ENCODE measurements at places on chromosomes 6 and 20.

- DNase-seq = no peak
These were observed 77.7 kb downstream of the EFHC1 start for GRCh38 chr6:52497652-52498408.

- DNase-seq = no peak
These were observed 117.0 kb downstream of the ERMARD start for GRCh38 chr6:169868458-169868857.

DNA sequence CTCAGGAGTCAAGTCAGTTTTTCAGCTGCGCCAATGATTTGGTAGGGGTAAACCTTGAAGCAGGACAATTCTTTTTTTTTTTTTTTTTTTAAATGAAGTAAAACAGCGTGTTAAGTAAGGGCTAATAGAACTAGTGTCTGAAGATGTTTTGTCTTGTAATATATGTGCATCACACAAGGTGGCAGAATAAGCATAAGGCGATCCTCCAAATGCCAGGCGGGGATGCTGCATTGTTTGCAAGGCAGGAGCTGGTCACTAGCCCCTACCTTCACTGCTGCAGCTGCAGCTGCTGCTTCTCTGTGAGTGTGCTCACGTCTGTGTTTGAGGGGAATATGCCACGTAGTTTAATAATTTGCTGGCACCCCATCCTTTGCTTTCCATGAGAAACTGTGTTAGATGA, 272.7 kb upstream of the MAP3K7 start:
- no peak for DNase-seq

- DNase-seq = no peak
These were observed 140.7 kb downstream of the RNASET2 start for GRCh38 chr6:166815629-166816028.

- no peak for DNase-seq
These were observed 5.1 kb downstream of the DIDO1 start for GRCh38 chr20:62921119-62921687.

GRCh38 chr6:158785036-158785435, 34.1 kb downstream of the EZR start:
- DNase-seq = peak; percentile 21

- no peak for DNase-seq
These were observed 610.1 kb upstream of the CDH4 start for GRCh38 chr20:60641879-60642447.

DNA sequence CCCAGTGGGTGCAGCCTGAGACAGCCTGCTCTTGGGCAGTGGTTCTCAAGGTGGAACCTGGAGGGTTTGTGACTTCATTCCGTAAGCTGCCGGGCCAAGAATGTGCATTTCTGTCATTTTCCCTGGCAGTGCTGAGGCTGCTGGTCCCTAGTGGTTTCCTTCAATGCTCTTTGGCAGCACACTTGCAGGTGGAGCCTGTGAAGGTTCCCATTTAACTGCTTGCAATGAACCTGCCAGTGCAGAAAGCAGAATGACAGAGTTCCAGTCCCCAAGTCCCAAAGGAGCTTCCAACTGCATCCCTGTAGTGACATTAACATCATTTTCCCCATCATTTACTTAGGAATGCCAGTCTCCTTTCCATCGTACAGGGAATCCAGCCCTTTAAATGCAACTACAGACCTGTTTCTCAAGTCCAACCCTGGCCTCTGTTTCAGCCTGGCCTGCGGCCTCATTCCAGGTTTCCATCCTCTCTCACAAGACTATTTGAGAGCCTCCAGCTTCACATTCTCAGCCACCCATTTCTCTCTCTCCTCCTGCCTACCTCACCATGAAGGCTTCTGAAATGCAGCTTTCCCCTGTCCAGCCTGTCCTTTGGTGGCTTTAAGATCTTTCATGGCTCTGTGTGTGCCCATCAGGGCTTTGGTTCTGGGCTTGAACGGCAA, 149.7 kb upstream of the GGTLC1 start:
- DNase-seq = no peak

GRCh38 chr20:9485614-9486340, 28.6 kb upstream of the LAMP5 start:
- no peak for DNase-seq

DNA sequence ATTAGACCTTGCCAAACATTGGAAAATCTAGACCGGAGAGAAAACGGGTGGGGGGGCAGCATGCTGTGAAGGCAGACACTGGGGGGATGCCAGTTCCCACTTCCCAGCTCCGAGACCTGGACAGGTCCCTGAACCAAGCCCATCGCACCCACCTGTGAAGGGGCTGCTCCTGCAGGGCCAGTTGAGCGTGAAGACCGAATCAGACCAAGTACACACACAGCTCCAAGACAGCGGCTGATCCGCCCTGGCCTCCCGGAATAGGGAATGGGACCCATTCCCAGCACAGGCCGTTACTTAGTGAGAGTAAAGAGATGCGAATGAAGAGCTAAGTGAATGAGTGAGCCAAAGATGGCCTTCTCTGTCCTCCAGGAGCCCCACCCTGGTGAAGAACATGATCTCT, 41.5 kb upstream of the MDFI start:
- no peak for DNase-seq

- DNase-seq = no peak
These were observed 38.6 kb downstream of the GHRH start for GRCh38 chr20:37223053-37223452.

DNA sequence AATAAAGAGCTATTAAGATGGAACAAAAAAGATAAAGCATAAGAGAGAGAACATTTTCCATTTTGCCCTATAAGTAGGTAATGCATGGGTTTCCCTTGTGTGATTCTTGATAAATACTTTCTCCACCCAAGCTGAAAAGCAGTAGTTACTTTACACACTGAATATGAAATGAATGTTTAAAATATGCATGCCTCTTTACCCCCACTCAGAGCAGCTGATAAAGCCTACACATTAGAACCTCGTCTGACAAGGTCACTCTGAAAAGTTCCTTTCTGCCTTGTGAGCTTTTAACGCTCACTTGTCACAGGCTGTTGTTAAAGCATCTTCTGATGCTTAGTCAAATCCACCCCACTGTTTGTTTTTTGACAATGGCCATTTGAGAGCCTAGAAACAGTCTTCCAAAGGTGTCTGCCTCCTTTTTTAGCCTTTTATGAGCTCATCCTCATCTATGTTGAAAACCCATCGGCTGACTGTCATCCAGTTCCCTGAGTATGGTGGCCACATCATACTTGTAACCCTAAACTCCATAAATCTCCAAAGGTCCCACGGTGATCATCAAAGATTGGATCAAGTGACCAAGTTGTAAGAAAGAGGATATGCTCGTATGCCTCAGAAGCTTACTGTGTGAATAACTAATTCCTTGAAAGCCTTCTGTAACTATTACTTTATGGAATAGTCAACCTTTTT, 102.8 kb downstream of the ATXN1 start:
- no peak for DNase-seq

DNA sequence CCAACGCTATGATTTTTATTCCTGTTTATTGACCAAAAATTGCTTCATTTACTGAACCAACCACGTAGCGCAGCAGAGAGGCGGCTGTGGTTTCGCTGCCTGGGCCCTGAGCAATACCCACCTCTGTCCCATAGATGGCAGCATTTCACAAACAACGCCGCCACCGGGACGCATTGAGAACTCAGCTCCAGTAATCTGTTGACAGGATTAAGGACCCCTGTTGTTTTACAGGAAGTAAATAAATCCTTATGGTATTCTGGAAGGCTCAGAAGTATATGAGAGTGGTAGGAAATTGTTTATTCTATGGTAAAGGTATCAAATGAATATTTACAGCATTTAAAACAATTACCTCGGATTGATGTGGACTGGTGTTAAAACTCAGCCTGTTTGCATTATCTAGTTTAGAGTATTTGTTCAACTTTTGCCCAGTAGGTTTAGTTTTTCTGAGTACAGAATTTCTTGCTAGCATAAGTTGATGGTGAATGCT, 547.9 kb upstream of the SLC35B3 start:
- peak; percentile 39 for DNase-seq

DNA sequence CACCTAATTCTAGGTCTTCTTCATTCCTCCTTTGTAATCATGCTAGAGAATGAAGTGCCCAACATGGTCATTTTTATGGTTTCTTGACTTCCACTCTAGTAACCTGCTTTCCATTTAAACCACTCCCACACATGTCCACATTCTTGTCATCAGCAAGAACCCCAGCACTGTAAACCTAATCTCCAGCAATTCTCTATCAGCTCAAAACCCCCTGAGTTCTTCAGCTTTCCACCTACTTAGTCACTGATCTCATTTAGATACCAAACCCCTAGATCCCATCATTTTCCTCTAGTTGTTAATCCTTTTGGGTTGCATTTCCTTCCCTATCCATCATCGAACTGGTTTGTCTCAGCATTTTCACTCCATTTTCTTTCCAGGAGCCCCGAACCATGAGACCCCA, 49.7 kb downstream of the GOPC start:
- no peak for DNase-seq

- DNase-seq = no peak
These were observed 19.9 kb downstream of the TGM2 start for GRCh38 chr20:38144974-38145728.

- no peak for DNase-seq
These were observed 126.0 kb downstream of the SCML4 start for GRCh38 chr6:107698146-107698545.

DNA sequence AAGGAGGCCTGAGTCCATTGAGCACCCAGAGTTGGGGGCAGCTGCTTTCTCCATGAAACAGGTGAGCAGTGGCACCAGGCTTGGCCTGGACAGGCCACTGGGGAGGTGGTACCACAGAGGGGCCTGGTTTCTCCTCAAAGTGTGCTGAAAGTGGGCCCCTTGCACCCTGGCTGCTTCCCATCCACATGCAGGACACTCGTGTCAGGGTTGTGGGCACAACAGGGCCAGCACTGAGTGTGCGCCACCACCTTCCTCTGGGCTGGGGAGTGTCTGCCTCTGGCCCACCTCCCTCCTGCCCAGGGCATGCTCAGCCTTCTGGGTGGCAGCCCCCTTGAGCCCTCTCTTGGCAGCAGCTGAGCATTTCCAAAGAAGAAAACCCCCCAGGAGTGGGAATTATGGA, 5.2 kb upstream of the SLC22A1 start:
- no peak for DNase-seq

DNA sequence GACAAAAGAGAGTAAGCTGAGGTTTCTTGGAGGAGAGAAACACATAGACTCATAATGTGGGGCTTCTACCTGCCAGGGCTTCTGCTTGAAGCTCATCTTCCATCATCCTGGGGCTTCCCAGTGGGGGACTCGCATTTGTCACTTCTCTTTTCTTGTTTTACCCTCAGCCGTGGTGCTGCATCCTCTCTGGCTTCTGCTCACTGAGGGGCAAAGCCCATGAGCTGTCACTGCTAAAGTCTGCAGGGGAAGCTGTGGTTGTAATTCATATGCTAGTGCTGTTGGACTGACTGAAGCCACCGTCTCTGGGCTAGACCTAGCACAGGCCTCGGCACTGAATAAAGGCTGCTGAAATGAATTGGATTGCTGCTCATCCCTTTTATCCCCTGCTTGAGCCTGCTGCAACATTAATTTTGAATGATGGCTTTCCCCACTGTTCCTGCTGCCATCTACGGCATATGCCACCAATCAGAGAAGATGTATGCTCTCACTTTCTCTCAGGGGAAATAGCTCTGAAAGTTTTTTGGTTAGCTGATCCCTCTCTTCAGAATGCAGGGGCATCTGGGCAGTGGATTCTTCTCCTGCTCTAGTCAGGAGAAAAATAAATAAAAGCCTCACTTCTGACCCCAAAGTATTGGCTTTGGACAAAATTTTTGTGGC, 568.4 kb upstream of the MAP3K7 start:
- no peak for DNase-seq

GRCh38 chr20:16243470-16243869, 329.8 kb downstream of the KIF16B start:
- DNase-seq = no peak

GRCh38 chr20:57837208-57838035, 127.6 kb upstream of the PMEPA1 start:
- no peak for DNase-seq

GRCh38 chr20:53839423-53840176, 230.8 kb downstream of the BCAS1 start:
- DNase-seq = no peak

GRCh38 chr6:50791900-50792508, 26.7 kb upstream of the TFAP2B start:
- no peak for DNase-seq

GRCh38 chr20:21137078-21137477, 11.2 kb downstream of the KIZ start:
- no peak for DNase-seq
